ENCODE measurements at places on chromosomes 13 and 19.

DNA sequence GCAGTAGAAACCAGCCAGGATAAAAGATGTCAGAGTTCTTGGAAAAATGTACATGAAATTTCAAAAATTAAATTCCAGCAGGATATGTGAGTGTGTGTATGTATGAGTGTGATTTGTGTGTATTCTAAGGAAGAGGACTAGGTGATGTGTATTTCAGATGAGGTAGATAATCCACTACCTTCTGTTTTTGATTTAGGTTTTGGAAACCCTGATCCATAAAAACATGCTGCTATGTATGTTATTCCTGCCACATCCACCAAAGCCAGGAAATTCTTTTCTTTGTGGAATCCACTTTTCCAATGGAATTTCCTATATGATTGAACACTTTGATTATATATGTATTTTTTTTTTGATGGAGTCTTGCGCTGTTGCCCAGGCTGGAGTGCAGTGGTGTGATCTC is 276.9 kb downstream of the UQCRFS1 start:
- no peak for DNase-seq

DNA sequence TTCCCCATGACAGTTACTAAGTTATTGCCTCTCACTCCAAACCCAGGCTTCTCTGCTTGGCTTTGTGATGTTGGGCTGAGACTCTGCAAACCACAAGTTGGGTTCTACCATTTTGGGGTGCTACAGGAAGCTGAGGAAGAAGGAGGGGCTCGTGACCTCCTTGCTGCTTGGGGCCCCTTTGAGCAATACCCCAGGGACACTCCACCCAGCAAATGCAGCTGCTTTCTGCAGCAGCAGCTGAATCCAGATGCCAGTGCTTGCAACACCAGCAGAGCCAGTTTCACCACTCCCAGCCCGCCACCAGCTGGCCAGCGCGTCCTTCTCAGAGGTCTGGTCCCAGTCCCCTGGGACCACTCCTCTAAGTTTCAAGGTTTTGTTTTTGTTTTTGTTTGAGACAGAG is 22.0 kb upstream of the UBAC2 start:
- DNase-seq, result no peak

GRCh38 chr13:112984954-112985802 is 16.2 kb downstream of the MCF2L start:
- no peak for DNase-seq

- DNase-seq, result no peak
These were observed 1.1 kb downstream of the MAB21L1 start for GRCh38 chr13:35475212-35475959.

DNA sequence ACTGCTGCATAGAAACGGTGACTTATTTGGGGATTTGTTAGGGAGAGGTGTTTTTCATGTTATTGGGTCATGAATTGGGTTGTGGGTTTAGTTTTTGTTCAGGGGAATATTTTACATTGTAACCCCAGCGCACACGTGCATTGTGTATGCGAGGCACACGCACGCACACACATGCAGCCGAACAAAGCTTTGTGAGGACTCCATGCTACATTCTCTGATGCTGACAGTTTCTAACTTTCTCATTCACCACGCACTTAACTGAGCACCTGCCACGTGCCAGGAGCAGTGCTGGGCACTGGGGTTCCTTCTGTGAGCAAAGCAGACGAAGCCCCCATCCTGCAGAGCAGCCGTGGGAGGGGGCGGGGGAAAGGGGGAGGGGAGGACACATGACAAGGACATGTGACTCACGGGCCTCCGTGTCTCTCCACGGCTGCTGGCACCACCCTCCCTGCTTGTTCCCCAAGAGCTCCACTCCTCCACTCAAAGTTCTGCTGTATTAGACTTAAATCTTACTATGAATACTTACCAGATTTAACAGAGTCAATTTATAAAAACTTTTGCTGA is 55.6 kb downstream of the SLC7A9 start:
- DNase-seq, result no peak

DNA sequence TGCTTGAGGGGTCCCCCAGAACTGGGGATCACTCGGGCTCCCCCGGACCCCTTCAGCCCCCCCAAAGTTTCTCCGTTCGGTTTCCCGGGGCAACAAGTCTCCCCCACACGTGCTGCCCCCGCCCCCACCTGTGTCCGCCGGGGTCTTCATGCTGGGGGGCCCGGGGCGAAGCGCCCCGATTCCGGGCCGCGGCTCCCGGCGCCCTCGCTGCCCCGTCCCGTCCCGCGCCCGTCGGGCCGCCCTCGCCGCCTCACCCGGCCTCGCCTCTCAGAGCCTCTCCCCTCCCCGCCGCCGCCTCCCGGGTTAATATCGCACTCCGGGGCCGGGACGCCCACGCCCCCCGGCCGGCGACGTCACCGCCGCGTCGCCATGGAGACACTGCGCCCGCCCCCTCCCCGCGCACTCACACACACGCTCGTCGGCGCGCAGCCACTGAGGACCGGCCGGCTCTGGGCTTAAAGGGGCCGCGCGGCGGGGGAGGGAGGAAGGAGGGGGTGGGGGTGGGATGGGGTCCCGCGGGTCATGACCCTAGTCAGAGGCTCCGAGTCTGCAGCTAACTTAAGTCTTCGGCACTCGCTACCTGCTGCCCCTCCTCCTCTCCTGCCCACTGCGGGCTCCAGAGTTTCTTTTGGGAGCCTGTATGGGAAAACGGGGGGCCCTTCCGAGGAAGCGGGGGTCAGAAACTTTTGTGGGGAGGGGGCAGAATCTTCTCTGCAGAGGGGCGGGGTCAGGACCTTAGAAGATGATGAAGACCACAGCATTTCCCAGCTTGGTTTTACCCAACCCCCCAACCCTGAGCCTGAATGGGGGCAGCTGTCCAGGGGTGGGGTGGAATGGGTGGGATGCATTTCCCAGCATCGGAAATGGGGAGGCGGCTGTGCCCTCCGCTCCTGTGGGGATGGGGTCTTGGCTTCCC is at the start of gene ERF:
TSS of gene ERF (minus strand) at position 279 of the 916 bp plus-strand sequence. CDS start at position 150, 129 bp downstream.
- DNase-seq, result peak; percentile 87

- DNase-seq, result no peak
These were observed 1423.8 kb upstream of the MIR17HG start for GRCh38 chr13:89923736-89924135.

GRCh38 chr19:19159534-19159933 is 10.5 kb downstream of the MEF2B start:
- no peak for DNase-seq

- DNase-seq, result no peak
These were observed 216.8 kb downstream of the TM9SF2 start for GRCh38 chr13:99717959-99718674.

DNA sequence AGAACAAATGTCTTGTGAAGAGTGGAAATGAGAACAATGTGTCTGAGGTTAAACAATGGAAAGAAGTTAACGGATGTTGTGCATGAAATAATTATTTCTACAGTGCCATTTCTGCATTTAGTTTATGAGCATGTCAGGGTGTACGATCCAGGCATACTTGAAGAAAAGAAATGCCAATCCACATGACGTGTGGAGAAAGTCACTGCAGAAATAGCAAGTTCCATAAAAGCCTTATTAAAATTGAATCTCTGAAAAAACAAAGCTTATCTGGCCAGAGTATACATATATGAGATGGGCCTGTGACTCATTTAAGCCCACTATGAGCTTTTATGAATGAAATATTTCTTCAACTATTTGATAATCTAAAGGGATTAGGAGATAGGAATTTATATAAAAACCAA is 426.1 kb downstream of the EFNB2 start:
- DNase-seq, result no peak

DNA sequence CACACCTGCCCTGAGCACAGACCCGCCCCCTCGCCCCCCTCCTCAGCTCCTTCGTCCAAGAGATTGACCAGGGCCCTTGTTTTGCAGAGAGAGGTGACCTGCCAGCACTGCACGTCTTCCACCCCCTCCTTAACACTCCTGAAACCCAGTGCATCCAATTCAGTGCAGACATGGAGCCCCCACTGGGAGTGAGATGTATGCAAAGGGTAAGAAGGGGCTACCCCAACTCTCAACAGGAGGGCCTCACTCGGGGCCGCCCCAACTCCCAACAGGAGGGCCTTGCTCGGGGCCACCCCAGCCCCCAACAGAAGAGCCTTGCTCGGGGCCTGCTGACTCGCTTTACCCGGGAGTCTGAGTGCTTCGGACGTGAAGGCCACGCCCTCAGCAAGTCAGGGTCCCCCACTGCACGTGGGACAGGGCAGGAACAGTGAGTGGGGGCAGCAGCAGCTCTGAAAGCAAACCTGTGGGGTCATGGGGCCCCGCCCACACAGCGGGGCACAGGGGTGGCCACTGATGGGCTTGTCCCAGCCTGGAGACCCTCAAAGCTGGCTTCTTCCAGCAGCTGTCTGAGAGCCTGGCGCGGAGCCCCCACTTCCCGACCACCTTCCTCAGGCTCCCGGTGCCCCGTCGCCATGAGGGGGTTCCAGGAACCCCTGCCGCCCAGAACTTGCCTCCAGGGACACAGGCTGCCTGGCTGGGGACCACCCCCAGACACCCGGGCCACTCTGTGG is 5.6 kb downstream of the CACTIN start:
- no peak for DNase-seq

GRCh38 chr13:26680123-26680450 is 80.5 kb downstream of the GPR12 start:
- DNase-seq, result no peak

GRCh38 chr19:4715529-4716221 is 8.0 kb downstream of the DPP9 start:
- DNase-seq, result no peak

DNA sequence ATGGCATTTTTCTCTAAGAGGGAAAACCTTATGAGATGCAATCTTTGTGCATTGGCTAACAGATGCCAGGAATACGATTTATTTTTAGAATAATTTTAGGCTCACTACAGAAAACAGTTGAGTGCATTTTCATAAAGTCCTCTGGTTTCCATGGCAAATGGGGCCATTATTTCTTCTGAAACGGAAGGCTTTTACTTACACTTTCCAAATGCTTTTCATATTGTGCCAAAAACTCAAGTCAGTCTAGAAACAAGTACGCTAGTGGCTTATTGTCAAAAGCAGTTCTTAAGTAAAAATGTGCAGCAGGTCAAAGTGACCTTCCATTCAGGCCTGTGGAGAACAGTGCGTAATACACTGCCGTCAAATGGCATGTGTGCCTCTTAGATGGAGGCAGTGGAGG is 628.7 kb downstream of the EFNB2 start:
- DNase-seq, result no peak

- no peak for DNase-seq
These were observed 294.7 kb downstream of the DCLK1 start for GRCh38 chr13:35836446-35836845.

DNA sequence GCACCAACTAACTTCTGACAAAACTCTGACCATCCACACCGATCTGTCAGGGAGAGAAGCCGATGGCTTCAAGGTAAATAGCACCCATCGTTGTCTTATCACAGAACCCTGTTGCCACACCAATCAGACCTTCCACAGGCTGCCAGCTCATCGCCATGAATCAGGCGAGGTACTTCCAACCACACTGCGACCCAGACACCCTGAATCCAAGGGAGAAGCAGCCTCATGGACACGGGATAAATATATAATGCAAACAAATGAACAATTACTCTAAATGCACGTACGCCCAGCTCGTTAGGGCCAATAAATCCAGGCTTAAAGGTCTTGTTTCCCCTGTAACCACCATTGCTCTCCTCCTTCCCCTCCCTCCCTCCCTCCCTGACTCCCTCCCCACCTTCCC is 20.8 kb downstream of the RANBP3 start:
- DNase-seq, result no peak

DNA sequence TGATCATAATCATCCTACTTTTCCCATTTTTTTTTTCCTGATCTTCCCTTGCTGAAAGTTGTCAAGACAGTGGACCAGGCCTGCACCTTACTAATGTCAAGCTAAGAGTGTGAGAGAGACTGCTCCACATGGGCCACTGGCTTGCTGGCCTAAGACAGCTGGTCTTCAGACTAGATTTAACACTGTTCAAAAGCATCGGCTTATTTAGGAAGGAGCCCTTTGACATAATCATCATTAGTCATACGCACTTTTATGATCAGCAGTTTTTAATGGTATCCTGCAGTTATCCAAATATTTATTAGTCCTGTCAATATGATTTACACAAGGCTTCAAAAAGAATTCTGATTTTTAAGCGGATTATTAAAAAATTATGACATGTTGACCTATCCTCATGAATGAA is 270.6 kb downstream of the DNAJC15 start:
- DNase-seq, result no peak

- no peak for DNase-seq
These were observed 314.7 kb downstream of the FOXO1 start for GRCh38 chr13:40351537-40352379.

GRCh38 chr19:16612636-16613035 is 15.4 kb downstream of the MED26 start:
- no peak for DNase-seq

DNA sequence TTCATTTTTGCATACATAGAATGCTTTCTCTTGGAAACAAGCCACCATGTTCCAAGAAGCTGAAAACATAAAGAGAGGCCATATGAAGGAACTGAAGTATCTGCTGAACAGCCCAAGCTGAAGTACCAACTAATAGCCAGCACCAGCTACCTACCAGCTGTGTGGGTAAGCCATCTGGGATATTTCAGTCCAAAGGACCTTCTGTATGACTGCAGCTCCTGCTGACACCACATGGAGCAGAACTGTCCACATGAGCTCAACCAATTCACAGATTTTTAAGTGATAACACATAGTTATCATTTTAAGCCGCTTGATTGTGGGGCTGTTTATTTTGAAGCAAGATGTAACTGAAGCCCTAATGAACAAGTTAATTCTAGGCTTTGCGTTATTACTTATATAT is 621.1 kb upstream of the KLHL1 start:
- no peak for DNase-seq

- DNase-seq, result no peak
These were observed 50.5 kb upstream of the SPATA13 start for GRCh38 chr13:24110011-24110410.

DNA sequence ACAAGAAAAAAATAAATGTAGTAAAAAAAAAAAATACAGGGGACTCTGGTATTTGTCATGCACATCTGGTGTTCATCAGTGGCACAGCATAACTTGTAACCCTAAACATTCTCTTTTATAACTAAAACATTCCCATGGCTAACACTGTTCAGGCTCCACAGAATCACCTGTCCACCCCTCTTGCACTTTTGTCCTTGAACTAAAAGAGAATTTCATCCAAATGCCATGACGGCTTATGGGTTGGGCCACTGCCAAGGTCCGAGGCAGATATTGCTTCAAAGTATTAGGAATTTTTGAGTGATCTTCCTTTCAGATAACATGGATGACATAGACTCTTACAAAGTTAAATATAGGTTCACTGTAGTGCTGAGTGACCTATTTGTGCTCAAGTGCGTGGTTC is 25.7 kb upstream of the SERP2 start:
- DNase-seq, result no peak

GRCh38 chr19:15443838-15444237 is 5.9 kb downstream of the WIZ start:
- no peak for DNase-seq
